ENCODE measurements at places on chromosomes 4 and X.
A peak's percentile ranks its signal among the peaks of the same experiment; 100 is the strongest.

DNA sequence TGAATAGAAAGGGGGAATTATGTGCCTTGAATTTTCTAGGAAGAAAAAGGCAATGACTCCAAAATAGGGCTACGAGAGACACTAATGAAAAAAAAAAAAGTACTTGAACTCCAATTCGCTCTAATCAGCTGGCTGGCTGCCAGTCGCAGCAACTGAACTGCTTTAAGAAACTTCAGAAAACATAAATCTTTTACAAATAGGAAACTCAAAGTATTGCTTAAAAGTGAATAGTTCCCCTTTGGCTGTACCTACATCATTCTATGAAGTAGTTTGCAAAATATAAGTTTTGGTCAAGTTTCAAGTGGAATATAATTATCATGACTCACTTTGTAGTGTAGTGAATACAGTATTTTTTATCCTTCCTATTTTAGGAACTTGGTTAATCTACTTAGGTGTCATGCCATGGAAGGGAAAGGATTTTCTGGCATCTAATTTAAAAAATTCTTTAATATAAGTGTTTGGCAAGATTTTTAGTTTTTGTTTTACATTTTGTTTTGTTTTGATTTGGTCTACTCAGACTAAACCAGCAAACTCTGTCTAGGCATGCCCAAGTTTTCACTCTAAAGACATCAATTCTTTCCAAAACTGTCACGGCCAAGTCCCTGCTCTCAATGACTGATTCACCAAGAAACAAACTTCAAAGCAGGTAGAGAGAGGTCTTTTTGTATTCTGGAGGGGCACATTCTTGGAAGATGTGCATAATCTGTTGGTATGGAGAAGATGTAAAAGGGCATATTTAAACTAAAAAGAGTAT, 382.4 kb upstream of the GALNT7 start:
- no peak for DNase-seq

- no peak for DNase-seq
Observed at GRCh38 chr4:108700081-108700757, 49.8 kb downstream of the OSTC start.

DNA sequence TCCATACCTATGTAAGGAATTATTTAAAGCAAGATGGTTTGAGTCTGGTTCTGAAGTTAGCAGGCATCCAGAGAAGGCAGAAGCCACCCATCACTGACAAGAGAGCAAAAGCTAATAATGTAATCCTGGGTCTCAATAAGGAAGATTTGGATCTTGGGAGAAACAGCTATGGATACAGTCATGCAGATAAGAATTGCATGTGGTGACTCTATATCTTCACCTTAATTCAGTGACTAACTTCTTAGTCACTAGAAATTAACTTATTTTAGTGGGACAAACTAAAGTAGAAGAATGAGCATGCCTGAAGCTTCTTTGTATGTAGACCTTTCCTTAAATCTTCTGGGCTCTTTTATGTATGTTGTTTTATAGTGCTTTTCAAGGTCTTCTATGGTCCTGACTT, 66.6 kb downstream of the ATP10D start:
- no peak for DNase-seq

DNA sequence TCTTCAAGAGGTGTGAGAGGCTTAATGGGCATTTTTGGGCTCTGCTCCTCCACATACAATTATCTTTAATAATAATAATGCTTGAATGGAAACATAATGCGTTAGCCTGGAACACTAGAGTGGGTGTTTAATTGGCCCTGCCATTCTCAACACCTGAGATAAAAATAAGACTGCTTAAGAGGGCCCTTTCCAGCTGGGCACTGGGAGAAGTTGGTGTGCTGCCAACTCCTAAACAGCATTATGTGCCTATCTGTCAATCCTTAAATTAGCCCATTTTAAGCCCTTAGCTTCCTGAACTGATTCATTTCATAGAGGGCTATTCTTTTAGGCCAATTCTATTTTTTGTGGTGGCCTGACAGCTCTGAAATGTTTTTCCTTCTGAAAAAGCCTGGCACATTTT, 211.1 kb upstream of the ZIC3 start:
- DNase-seq, result no peak

- DNase-seq, result no peak
Observed at GRCh38 chrX:49816435-49816834, 12.7 kb upstream of the PAGE4 start.

DNA sequence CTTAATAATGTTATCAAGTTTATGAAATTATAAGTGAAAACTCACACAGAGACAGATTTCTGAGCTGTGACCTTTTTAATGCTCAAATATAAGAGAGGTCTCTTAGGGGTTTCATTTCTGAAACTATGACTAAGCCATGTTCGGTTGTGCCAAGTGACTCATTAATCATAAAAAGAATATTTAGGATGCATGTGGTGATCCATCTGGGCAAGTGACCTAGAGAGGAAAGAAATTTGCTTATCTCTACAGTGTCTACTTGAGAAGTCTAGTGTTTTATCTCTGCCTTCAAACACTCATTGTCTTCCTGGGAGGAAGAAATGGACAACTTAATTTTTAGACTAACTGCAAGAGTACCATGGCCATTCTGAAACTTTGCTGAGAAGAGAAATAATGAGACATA, 545.3 kb upstream of the GRID2 start:
- no peak for DNase-seq

GRCh38 chrX:136477026-136477425, 10.7 kb upstream of the BRS3 start:
- DNase-seq, result no peak

DNA sequence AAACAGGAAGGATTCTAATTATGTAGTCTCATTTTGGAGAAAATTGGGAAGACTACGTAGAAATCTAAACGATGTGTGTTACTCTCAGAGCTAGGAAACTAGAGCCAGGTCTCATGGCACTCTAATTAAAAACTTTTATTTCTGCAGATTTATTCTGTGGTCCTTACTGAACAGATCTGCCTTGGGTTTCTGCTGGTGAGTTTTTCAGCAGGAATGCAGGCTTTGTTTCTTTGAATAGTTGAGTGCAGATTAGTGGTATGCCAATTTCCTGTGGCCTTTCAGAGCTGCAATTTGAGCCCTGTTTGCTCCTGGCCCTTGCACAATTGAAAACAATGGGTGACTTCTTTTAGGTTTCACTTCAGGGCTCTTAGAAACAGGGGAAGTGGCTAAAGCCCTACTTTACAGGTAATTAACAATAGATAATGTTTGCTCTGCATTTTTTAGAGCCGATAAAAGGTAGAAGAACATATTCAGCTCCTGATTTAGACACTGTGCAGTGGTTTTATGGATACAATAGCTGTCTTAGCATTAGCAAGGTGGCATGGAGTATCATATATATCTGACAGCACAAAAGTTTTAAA, 21.8 kb downstream of the SPRY1 start:
- DNase-seq, result no peak

- no peak for DNase-seq
Observed at GRCh38 chrX:71540801-71541200, 7.9 kb downstream of the OGT start.

- DNase-seq, result no peak
Observed at GRCh38 chrX:109847257-109848187, 114.5 kb upstream of the ACSL4 start.

DNA sequence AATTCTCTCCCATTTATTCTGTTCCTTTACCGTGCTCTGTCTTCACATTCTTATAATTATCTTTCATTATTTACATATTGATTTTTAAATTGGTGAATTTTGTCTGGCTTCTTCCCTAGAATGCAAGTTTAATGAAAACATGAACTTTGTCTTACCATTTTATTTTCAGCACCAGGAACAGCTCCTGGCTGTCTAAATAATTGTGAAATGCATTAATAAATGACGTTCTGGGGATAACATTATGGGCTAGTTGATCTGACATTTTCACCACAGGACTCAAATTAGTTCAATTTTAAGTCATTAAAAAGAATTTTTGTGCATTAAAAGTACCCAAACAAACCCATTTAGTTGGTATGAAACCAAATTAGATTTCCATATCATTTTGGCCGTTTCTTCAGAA, 97.5 kb downstream of the KCTD8 start:
- DNase-seq, result no peak

- DNase-seq, result no peak
Observed at GRCh38 chr4:172055046-172055445, 241.8 kb downstream of the GALNTL6 start.

DNA sequence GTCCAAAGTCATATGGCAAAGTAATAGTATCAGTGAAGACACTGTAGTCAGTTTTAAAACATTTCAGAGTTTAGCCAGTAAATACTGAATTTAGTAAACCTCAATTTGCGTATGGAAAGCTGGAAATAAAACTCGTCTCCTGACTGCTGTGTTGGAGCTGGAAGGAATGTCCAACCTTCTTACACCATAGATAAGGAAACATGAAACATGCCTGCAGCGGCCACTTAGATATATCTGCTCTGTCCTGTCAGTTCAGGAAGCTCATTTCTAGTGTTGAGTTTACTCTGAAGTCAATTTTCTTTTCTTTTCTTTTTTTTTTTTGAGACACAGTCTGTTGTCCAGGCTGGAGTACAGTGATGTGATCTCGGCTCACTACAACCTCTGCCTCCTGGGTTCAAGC, 21.2 kb downstream of the ARHGAP10 start:
- no peak for DNase-seq

DNA sequence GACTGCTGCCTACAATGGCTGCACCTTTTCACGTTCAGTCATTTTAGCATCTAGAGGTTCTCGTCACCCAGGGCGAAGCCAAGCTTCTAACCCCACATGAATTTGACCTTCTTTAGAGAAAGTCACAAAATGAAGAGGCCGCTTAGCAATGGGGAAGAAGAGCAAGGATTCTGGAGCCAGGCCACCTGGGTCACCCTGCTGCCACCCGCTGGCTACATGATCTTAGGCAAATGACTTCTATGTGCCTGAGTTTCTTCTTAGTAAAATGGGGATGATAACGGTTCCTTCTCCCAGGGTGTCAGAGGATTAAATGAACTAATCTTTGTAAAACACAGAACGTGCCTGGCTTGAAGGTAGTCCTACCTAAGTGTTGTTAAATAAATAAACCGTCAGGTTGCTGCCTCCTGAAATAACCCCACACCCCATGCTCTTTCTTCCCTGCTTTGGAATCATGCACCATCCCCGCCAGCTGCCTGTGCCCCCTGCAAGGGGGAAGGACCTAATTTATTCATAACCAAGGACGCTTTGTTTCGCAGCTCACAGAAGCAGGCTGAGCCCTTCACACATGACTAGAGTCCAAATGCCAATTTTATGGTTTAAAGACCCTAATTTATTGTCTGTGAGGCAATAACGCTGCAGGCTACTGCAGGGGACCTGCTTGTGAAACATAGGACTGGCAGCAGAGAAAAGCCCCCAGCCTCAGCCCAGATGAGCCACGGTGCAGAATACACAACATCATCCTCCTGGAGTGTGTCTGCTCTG, 28.6 kb upstream of the NSG1 start:
- DNase-seq, result no peak

DNA sequence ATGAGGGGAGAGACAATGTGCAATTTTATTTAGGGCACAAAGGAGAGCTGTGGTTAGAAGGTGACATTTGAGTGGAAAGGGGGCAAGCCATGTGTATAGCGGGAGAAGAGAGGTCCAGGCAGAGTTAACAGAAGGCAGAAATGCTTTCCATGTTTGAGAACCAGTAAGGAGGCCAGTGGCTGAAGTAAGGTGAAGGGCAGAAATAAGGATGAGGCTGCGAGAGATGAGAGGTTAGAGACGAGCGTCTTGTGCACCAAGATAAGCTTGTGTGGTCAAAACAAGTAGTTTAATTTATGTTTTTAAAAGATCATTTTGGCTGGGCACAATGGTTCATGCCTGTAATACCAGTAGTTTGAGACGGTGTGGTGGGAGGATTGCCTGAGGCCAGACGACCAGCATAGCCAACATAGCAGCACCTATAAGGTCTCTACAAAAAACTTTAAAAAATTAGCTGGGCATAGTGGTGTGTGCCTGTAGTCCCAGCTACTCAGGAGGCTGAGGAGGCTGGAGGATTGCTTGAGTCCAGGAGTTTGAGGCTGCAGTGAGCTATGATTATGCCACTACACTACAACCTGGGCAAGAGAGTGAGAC, 8.5 kb downstream of the HTT start:
- no peak for DNase-seq

GRCh38 chr4:14749910-14750309, 252.4 kb upstream of the CPEB2 start:
- peak; percentile 6 for DNase-seq

DNA sequence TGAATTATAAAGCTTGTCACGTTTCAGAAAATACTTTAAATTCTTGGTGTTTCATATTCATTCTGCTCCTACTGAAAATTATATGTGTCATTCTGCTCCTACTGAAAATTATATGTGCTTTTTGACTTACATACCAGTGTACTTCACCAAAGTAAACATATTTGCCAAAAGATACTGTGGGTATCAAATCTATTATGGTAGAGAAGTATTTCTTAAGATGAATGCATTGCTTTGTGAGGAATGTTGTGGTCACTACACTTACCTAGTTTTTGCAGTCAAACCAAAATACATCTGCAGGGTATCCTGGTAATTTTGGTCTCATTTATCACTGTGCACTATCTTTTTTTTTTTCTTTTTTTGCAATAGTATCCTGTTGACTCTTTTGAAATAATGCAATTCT, 287.7 kb upstream of the MAD2L1 start:
- DNase-seq, result no peak

- no peak for DNase-seq
Observed at GRCh38 chrX:69285401-69285877, 120.2 kb upstream of the PJA1 start.

DNA sequence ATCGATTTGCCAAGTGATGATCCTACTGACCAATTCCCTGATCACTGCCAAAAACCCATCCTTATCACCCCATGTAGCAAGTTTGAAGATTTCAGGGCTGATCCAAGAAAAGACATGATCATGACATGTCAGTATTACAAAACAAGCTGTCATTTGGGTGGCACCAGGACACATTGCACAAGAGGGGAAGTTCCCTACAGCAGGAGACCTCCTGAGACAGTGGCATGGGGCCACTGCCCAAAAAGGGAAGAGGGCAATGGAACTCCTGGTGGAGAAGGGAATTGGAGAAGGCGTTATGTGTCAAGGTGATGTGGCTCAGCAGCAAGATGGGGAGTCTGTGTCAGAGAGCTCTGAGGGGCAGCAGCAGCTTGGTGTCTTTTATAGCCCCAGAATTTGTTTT, 43.4 kb downstream of the ZNF182 start:
- no peak for DNase-seq

DNA sequence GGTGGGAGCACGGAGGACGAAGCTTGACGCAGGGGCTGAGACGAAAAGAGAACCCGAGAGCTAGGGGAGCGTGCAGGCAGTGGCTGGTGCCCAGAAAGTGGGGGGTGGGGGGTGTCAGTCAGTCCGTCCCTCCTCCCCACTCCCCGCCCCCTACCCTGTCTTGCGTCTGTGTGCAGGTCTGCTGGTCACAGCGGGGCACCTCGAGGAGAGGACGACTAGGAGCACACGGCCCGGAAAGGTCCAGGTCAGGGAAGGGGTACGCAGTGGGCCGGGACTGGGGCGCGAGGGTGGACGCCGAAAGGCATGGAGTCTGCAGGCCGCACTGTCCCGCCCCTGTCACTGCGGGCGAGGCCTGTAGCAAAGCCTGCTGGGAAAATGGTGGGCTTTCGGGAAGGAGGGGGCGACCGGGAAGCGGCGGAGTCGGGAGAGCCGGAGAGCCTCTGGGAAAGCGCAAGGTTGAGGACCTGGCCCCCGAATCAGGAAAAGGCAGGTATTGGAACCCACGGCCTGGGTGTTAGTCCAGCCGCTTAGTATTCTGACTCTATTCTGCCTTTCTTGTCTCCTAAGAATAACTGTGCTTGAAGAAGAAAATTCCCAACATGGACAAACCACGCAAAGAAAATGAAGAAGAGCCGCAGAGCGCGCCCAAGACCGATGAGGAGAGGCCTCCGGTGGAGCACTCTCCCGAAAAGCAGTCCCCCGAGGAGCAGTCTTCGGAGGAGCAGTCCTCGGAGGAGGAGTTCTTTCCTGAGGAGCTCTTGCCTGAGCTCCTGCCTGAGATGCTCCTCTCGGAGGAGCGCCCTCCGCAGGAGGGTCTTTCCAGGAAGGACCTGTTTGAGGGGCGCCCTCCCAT, 769 bp downstream of the TCEAL1 start:
- no peak for DNase-seq
